ENCODE measurements at places on chromosomes 2 and 18.

- no peak for DNase-seq
These were observed 243.8 kb upstream of the CHST9 start for GRCh38 chr18:27428716-27429475.

GRCh38 chr2:34305587-34305986, 706.5 kb upstream of the FAM98A start:
- DNase-seq: no peak

- DNase-seq: no peak
These were observed 98.0 kb upstream of the CXCR4 start for GRCh38 chr2:136215908-136216472.

GRCh38 chr2:145739681-145740080, 1219.8 kb upstream of the ZEB2 start:
- no peak for DNase-seq

DNA sequence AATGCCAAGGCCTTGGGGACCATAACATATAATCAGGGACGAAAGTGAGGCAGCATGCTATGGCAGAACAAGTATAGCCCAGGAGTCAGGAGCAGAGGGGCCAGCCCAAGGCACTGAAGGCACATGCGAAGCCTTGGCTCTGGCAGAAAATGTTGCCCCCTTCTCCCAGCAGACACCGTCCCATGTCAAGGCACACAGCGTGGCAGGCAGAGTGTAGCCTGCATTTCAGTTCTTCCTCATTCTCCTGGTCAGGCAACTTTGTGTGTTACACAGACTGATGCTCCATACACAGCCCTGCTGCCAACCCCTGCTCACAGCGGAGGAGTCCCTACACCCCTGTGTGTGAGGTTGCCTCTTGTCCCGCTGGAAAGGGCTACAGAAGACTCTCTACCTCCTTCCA, 480.8 kb downstream of the BCL11A start:
- no peak for DNase-seq

DNA sequence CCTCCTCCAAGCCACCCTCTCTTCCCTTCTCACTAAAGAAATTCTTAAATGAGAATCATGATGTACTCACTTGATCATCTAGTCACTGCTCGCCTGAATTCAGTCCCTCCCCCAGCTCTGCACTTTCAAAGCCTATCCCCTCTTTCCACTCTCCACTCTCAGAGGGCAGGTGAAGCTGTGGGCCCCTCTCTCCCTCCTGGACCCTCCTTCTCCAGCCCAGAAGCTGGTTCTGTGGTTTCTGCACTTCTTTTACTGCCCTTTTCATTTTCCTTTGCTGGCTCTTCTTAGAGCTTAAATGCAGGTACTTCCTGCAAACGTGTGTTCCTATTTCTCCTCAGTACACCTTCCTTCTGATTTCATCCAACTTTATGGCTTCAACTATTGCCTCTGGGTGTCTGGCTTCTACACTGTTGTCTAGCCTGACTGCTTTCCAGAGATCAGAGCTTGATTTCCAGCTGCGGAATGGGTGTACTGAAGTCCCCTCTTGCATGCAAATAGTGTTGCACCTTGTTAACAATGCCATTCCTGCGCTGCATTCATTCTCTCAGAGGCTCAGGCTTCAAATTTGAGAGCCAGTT, 15.3 kb upstream of the TXNDC2 start:
- no peak for DNase-seq

DNA sequence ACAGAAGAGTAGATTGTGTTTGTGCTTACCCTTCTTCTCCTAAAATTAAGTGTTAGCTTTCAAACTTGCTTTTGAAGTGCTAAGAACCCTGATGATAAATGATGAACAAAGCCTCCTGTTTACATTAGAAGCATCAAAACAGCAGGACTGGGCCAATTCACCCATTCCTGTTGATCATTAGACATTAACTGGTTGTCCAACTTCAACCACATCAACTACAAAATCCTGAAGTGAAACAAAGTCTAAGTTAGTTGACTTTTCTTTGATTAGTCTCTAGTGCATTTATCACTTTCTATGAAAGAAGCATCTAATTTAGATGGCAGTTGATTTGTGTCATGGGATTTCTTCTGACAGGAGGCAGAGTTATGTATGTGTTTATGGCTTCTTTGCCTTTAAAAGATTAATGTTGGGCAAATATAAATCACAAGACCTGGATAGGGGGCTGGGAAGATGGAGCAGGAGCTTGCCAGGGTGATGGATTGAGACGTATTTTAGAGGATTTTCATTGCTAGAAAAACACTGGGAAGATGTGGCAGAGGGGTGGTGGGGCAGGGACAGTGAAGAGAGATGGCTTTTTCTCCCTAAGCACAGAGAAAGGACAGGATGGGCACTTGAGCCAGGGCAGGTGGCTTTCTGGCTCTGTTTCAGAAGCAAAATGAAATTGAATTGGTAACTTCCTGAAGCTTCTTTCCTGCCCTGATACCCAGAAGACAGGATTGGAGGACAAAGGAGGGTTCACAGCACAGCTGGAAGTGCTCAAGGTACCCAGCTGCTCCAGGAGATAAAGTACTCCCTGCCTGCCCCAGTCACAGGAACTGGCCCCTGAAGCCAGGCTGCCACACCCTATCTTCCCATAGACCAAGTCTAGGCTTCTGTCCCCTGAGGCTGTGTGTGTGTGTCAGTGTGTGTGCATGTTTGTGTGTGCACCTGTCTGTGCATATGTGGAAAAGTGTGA, 20.5 kb downstream of the GYPC start:
- no peak for DNase-seq

DNA sequence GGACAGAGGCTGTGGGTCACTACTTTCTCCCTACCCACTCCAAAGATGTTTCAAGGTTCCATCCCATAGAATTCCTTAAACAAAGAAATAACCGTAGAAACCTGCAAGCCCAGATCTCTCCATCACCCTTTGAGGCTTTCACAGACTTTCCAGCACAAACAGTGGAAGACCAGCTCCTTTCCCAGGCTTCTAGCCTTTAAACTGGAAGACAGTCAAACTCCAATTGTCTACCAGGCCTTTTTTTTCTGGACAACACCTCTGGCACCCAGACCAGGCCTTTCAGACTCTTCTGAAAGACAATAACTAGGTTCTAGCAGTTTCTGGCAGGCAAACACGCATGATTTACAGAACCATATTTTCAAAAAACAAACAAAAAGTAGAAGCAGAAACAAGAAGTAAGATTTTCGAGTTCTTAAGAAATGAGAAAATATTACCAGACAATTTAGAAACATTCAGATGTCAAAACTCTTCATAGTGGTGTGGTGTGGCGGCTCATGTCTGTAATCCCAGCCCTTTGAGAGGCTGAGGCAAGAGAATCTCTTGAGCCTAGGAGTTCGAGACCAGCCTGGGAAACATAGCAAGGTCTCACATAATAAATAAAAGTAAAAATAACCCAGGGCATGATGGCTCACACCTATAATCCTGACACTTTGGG, 106.8 kb upstream of the MSH2 start:
- no peak for DNase-seq

GRCh38 chr2:207938886-207939285, 86.4 kb downstream of the PLEKHM3 start:
- DNase-seq: no peak

GRCh38 chr2:106159866-106160785, 34.0 kb downstream of the UXS1 start:
- no peak for DNase-seq

- DNase-seq: no peak
These were observed 55.3 kb downstream of the DTNB start for GRCh38 chr2:25617948-25618646.

GRCh38 chr2:224722250-224722649, 6.1 kb upstream of the CCDC195 start:
- no peak for DNase-seq

GRCh38 chr2:28716265-28716865, 35.3 kb upstream of the PPP1CB start:
- DNase-seq: no peak

GRCh38 chr2:146950361-146950760, 894.5 kb upstream of the ACVR2A start:
- DNase-seq: no peak

DNA sequence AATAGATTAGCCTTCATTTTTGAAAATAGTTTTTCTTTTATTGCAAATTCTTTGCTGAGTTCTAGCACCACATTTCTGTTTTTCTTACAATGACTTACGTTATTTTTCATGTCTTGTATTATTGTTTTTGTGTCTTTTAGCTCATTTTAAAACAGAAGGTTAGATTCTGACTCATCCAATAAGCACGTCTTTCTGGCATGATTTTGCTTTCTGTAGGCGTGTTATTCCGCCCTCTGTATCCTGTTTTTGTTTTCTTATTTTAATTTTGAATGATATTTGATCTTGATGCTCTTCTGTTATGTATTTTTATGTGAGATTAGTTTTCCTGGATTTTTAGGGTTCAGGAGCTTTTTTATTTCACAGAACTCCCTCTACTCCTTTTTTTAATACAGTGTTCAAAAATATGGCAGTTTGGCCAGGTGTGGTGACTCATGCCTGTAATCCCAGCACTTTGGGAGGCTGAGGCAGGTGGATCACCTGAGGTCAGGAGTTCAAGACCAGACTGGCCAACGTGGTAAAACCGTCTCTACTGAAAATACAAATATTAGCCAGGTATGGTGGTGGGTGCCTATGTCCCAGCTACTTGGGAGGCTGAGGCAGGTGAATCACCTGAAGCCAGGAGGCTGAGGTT, 145.0 kb downstream of the CLIP4 start:
- no peak for DNase-seq

DNA sequence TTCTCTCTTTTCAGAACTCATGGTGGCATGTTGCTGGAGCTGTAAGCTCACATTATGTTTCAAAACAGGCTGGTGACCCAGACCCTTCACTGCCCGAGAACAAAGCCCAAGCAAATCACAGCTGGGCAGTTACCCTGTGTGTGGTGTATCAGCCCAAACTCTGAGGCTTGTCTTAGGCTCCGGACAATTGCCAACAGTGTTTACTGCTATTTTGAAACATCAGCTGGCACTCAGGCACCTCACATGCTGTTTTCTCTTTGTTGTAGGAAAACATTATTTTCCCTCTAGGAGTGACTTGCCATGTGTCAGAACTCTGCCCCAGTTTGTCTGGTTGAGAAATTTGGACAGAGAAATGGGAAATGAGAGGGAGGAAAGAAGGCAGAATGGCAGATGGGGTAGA, 237.6 kb upstream of the APCDD1 start:
- DNase-seq: no peak

GRCh38 chr18:68431111-68431921, 283.6 kb downstream of the TMX3 start:
- DNase-seq: no peak
